Pancreas (tissue), 10 donors: ENCODE measurements at places on chromosomes 11 and 22.

DNA sequence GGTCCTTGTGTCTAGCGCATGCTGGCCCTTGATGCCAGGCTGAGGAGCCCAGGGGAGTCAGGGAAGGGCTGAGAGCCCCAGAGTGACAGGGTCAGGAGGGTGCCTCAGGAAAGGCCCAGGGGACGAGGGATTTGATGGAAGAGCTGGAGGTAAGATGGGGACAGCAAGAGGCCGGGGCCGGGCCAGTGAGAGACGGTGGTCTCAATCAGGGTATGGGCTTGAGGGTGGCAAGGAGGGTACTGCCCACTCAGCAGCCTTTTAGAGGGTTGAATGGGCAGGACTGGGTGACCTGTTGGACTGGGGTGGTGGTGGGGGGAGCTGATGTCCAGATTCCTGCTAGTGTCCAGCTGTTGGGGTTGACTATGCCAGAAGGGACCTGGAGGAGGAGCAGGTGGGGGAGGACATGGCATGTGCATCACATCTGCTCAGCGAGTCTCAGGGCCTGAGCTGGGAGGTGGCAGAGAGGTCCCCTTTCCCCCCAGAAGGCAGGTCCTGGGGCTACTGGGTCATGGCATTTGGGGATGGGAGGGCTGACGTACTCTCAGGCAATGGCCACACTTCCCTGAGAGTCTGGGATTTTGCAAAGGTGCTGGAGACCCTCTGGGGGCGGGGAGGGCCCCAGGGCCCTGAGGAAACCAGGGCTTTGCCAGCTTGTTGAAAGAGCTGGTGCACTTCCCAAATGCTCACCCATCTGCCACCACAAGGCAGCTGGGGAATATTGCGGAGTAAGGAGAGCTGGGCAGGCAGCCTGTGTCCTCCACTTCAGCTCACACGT, 18.4 kb downstream of the MYO7A start:
- no peak overlapping the region for H3K27ac ChIP-seq
- H3K4me1 ChIP-seq, result no peaks in the 10 kb centered on the region
- no peaks in the 10 kb centered on the region for H3K36me3 ChIP-seq

- no peaks in the 10 kb centered on the region for H3K27me3 ChIP-seq
- no peak for DNase-seq
- no peaks in the 10 kb centered on the region for H3K36me3 ChIP-seq
- H3K27ac ChIP-seq, result no peak overlapping the region
- H3K4me1 ChIP-seq, result peaks cover 3% of the 10 kb centered on the region
- H3K4me3 ChIP-seq, result no peak overlapping the region
These were observed 31.4 kb upstream of the GLYAT start for GRCh38 chr11:58763120-58763490.

- no peaks in the 10 kb centered on the region for H3K4me1 ChIP-seq
- H3K4me3 ChIP-seq, result no peak overlapping the region
- no peaks in the 10 kb centered on the region for H3K27me3 ChIP-seq
These were observed 980.6 kb downstream of the NTM start for GRCh38 chr11:132351050-132351449.

DNA sequence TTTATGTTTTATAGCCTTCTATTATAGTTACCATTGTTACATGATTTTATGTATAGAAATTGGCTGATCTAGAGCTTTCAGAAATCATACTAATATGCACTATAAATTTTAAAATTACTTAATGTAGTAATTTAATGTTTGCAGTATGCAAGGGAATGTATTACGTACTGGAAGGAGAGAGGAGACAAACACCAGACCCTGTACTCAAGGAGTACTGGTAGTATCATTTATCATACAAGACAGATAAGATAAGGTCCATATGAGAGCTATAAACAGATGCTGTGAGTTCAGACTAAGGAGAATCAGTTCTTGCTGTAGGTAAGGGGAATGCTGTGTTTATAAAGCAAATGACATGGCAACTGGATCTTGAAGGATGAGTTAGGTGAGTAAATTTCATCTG, 765 bp downstream of the BCO2 start:
- H3K27me3 ChIP-seq, result no peaks in the 10 kb centered on the region
- no peaks in the 10 kb centered on the region for H3K4me1 ChIP-seq
- DNase-seq, result no peak
- H3K4me3 ChIP-seq, result no peak overlapping the region
- no peaks in the 10 kb centered on the region for H3K36me3 ChIP-seq

DNA sequence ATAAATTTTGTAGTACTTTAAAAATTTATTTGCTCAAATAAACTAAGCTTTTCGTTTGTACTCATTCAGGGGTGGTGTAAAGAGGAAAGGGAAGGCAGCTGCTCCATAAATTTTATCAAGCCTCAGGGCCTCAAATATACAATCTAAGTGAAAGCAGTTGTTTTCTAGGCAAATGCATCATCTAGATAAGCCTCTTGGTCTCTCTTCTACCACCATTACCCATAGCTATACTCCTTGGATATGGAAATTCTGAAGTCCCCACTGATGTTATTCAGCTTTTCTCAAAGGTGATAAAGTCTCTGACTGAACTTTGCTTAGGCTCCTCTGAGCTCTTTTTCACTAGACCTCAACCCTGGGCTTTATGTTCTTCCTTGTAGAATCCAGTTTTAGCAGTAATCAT, 1313.1 kb downstream of the JRKL start:
- no peak overlapping the region for H3K27ac ChIP-seq
- no peaks in the 10 kb centered on the region for H3K36me3 ChIP-seq
- H3K4me3 ChIP-seq, result no peak overlapping the region
- no peak for DNase-seq
- no peaks in the 10 kb centered on the region for H3K4me1 ChIP-seq
